ENCODE measurements at places on chromosomes 11 and 22. TPM values are rescaled to one million over a fixed set of nuclear protein-coding genes. Genes with fewer than 3 reads are reported as not detected.

GAB4 gene
- total RNA-seq: not detected

SGSM1 gene
- 0.57 TPM for total RNA-seq

SORL1 gene
- 1.4 TPM for total RNA-seq

BARX2 gene
- not detected for total RNA-seq

RTN4R gene
- total RNA-seq: 15.5 TPM

CTNND1 gene
- 58.6 TPM for total RNA-seq

GGTLC3 gene
- total RNA-seq: not detected

SHANK2 gene
- 8.6 TPM for total RNA-seq

SCGB1A1 gene
- total RNA-seq: 0.37 TPM

CASTOR1 gene
- 6.6 TPM for total RNA-seq

BLID gene
- total RNA-seq: not detected

CABP4 gene
- not detected for total RNA-seq

TOMM22 gene
- total RNA-seq: 72.6 TPM

PKNOX2 gene
- total RNA-seq: 0.02 TPM

HOATZ gene
- total RNA-seq: not detected

PLEKHA7 gene
- total RNA-seq: 56.2 TPM

NELL1 gene
- total RNA-seq: not detected

OR51F2 gene
- not detected for total RNA-seq

APOA1 gene
- total RNA-seq: 0.32 TPM

SPTBN2 gene
- total RNA-seq: 8.6 TPM

ZNF202 gene
- 8.6 TPM for total RNA-seq

TESMIN gene
- total RNA-seq: 5.1 TPM

DNAJB13 gene
- total RNA-seq: 0.57 TPM

HBE1 gene
- 0.10 TPM for total RNA-seq

FTH1 gene
- 22,049 TPM for total RNA-seq

IFITM10 gene
- 1.4 TPM for total RNA-seq

RIMBP3C gene
- not detected for total RNA-seq

SCN3B gene
- total RNA-seq: 0.14 TPM

Measured in A549 treated with AZD2906 at 1 μM for 4 hours (cell line).